ENCODE measurements at places on chromosomes 6 and 20.

- DNase-seq: no peak
Observed at GRCh38 chr6:38724343-38724742, 9.2 kb downstream of the DNAH8 start.

DNA sequence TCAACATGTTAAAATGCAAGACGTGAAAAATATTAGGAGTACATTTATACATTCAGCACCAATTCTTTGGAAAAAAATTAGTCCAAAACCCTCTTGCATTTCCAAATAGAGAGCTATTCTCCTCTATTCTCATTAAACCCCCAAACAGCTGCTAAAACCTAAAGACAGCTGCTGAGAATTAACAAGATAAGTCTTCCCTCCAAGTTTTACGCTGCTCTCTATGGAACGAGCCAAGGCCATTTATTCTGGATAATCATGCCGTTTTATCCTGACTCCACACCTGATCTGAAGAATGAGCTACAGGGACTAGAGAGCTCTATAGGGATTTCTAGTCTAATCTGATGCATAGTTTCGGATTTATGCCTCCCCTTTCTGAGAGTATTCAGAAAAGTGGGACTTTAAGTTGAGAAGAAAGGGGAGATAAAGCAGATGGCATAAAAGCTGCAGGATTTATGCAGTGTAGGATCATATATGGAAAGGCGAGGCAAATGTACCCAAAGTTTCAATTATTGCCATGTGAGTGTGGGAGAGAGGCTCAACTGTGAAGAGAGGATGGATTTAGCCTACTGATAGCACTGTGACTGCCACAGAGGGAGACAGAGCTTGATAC is 64.7 kb upstream of the HS3ST5 start:
- no peak for DNase-seq

GRCh38 chr6:159433550-159433949 is 259.5 kb downstream of the SOD2 start:
- no peak for DNase-seq

GRCh38 chr6:29989211-29989610 is 46.9 kb downstream of the HLA-A start:
- DNase-seq: no peak

- DNase-seq: peak; percentile 18
Observed at GRCh38 chr6:89430201-89430962, 2.6 kb upstream of the ANKRD6 start.
